ENCODE measurements at places on chromosomes 4 and X. TPM values are rescaled to one million over a fixed set of nuclear protein-coding genes. Genes with fewer than 3 reads are reported as not detected.

CTAG1A gene
- not detected for total RNA-seq

RHOXF2B gene
- total RNA-seq = not detected

VCX3B gene
- not detected for total RNA-seq

SUPT20HL2 gene
- total RNA-seq = not detected

PAPSS1 gene
- total RNA-seq = 13.8 TPM

IL13RA1 gene
- 20.7 TPM for total RNA-seq

ASB12 gene
- 4.1 TPM for total RNA-seq

LDB2 gene
- total RNA-seq = 33.3 TPM

F8A3 gene
- 0.19 TPM for total RNA-seq
